ENCODE measurements at places on chromosomes 2 and 18.

- no peak for DNase-seq
Observed at GRCh38 chr2:100292022-100292580, 30.2 kb downstream of the LONRF2 start.

DNA sequence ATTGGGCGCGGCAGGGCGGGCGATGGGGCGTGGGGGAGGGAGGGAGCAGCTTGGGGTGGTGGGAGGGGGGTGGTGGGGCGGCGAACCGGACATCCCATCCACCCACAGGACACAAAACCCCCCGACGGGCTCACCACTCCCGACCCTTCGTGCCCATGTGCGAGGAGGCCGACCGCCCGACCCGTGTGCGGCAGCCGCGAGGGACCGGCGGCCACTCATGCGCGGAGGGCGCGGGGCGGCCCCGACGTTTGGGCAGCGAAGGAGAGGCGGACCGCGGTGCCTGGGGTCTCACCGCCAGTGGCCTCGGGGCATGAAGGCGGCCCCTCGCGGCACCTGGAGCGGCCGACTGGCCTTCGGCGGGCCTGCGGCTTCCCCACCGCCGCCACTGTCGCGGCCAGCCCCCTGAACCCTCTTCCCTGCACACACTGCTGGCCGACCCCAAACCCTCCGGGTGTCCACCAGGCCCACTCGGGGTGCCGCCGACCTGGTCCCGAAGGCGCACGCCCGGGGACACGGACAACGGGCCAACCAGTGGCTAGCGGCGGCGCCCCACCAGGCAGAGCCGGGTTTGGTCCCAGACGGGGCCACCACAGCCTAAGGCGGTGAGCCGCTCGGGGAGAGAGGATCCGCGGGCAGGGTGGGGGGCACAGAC lies 94.6 kb upstream of the ANKRD30BL start:
- DNase-seq: no peak

- no peak for DNase-seq
Observed at GRCh38 chr18:42394238-42394637, 439.2 kb downstream of the PIK3C3 start.

GRCh38 chr2:37767959-37768925 lies 96.8 kb upstream of the CDC42EP3 start:
- DNase-seq: no peak

DNA sequence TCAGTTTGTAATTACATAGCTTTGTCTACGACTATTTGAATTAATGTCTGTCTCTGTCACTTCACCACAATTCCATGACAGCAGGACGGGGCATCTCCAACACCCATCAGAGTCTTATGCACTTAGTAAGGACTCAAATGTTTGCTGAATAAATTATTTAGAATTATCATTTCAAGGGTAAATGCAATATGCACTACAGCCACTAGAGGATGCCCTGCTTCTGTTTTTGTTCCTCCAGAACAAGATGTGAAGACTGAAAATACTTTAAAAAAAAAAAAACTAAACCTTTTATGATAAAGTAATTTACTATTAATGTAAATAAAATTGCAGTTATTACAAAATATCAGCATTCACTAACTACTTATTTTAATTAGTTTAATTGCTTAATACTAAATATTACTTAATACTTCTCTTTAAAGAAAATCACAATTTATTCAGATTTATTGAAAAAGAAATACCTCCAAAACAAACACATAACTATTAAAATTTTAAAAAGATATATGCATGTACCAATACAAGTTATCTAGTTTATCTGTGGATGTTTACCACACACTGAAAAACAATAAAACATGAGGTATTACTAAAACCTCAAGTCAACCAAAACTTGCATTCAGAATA lies 3.2 kb downstream of the PIGN start:
- no peak for DNase-seq

DNA sequence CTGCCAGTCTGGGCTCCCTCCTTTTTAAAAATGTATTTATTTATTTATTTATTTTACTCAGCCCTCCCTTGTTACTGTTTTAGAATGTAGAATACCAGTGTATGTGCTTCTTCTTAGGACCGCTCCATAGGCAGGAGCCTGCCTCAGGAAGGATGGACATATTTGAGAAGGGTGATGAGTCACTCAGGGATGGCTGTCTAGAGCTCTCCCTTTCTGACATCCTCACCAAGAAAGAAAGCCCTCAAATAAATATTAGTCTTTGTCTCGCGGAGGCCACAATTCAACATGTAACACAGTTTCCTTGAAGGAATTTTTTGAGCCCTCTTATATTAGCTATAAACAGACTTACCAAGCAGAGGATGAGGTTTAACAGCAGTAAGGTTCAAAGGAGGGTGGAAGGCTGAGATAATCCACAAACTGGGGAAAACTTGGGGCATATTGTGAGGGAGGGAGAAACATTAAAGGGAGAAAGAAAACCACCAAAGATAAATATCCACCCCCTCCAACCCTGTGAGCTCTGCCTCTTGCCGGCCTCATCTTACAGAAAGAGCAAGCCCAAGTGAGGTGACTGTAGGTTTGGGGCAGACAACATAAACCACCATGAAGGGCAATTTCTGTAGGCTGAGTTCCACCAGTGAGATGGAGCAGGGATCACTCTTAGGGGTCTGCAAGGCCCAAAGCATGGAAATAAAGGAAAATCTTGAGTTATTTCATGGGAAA lies 163.4 kb downstream of the LRRTM1 start:
- DNase-seq: no peak

DNA sequence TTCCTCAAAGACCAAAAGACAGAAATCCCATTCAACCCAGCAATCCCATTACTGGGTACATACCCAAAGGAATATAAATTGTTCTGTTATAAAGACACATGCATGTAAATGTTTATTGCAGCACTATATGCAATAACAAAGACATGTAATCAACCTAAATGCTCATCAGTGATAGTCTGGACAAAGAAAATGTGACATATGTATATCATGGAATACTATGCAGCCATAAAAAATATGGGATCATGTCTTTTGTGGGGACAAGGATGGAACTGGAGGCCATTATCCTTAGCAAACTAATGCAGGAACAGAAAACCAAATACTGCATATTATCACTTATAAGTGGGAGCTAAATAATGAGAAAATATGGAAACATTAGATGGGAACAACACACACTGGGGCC lies 2.7 kb upstream of the HNMT start:
- no peak for DNase-seq
